AG10803 (cell line): ENCODE measurements at places on chromosomes 12 and 14.

GRCh38 chr14:65558363-65558762 is 145.8 kb downstream of the FUT8 start:
- no peak for DNase-seq

- DNase-seq: no peak
Observed at GRCh38 chr14:71289536-71289935, 382.3 kb downstream of the PCNX1 start.

- DNase-seq: no peak
Observed at GRCh38 chr12:117733549-117733805, 235.3 kb downstream of the KSR2 start.

DNA sequence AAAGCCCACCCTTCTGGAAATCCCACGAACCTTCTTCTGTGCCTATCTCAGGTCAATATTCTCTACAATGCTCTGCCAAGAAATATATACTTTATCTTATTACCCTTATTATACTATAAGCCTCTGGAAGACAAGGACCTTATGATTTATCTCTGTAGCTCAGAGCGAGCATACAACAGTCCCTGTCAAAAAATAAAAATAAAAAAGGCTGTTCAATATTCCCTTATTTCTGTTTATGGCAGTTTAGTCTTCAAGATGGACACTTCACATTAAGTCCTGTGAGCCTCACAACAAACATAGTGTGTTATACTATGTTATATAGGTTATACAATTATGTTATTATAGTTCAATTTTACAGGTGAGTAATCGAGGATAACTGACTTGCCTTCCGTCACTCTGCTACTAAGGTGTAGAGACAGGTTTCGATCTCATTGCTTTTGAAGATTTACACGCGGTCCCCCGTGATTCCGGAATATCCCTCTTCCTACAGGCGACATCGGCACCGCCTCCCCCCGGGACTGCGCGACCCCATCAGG is 562 bp downstream of the EAPP start:
- DNase-seq: no peak

DNA sequence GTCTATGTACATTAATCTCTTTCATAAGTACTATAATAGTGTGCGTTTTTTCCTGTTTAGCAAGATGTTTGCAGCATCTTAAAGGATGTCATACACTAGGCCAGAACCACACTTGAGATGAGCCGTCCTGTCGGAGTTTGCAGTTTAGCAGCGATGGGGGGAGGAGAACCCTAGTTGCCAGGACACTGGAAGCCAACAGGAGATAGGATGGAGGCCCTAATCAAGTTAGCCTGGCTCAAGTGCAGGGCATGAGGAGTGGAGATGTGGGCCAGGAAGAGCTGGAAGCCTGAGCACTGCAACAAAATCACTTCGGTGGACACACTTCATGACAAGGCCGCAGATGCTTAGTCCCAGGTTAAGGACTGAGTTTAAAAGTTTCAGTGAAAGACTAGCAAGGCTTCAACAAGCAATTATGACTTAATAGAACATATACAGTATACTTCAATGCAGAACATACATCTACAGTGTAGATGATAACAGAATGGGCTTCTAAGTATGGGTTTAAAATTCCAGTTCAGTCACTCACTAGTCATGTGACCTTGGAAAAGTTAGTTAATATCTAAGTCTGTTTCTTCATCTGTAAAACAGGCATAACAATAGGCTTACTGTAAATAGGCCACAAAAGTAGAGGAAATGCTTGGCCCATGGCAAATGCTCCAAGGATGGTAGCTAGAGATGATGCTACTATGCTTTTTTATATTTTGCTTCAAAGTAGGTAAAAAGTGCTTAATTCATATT is 77.1 kb downstream of the PTPN21 start:
- DNase-seq: peak; percentile 20

GRCh38 chr12:108193493-108193892 is 64.4 kb downstream of the WSCD2 start:
- DNase-seq: no peak

GRCh38 chr12:92859650-92860386 is 69.3 kb downstream of the EEA1 start:
- DNase-seq: no peak

DNA sequence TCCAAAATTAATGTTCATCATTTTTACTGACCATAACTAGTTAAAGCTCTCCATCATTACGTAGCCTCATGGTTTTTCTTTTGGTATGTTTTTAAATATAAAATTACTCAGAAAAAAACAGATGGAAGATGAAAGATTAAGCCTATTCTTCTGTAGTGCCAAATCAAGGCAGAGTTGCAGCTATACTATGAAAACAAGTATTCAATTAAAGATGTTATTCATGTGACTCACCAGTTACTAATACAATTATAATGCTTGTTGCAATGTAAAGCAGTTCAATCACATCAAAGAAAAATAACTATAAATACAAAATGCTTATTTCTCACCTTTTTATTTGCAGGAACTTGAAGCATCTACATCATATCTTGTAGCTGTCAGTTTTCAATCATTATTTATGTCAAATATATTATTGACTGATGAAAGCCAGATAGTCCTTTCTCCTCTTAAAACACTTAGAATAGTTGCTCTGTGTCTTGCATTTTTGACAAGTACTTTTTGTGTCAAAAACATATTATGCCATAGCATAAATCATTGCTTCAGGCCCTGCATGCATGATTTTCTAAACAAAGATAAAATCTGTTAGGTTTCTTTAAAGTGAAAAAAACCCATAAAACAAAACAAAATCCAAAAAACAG is 36.0 kb upstream of the TRHDE start:
- peak; percentile 18 for DNase-seq

DNA sequence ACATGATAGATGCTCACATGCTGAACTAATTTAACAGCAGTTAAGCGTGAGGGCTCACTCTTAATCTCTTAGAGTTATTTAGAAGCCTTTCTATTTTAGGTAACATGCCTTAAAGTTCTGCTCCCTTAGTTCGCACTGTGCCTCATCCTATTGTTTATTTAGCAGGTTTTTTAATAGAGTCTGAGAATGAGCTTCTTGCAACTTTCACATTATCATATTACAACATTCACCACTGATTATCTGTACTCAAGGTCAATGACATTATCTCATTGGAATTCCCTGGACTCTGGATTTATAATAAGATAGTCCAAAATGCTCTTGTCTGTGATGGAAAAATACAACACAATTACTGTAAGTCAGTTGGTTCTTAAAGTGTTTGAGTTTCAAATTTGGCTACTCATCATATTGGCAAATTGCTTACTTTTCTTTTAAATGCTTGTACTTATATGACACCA is 183.6 kb upstream of the SLC38A2 start:
- DNase-seq: peak; percentile 97

DNA sequence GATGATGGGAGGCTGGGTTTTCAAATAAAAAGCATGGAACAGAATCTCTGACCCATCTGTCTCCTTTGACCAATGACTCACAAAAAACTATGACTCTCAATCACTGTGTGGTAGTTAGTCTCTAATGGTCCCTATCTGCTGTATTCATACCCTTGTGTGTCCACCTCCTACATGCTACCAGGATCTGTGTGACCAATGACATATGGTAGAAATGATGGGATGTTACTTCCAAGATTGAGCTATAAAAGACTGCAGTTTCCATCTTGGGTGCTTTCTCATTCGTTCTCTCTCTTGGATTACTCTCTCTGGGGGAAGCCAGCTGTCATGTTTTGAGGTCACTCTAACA is 144.7 kb upstream of the BTG1 start:
- DNase-seq: no peak

DNA sequence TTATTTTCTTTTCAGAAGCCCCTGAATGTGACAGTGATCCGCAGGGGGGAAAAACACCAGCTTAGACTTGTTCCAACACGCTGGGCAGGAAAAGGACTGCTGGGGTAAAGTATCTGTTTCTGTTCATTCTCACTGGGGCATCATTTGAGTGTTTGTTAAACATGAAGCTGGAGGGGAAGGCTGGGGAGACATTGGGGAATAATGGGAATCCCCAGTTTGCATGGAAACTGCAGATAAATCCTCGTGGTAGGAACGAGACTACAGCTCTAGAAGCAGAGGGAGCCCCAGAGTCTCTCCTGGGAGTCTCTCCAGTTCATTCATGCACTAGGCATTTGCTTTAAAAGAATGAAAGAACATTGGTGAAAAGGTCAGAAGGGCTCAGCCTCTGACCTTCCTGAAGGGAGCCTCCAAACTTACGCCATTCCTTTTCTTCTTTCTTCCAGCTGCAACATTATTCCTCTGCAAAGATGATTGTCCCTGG is 2.5 kb upstream of the CFAP251 start:
- DNase-seq: no peak

- no peak for DNase-seq
Observed at GRCh38 chr12:27711317-27711682, 668 bp downstream of the MRPS35 start.

DNA sequence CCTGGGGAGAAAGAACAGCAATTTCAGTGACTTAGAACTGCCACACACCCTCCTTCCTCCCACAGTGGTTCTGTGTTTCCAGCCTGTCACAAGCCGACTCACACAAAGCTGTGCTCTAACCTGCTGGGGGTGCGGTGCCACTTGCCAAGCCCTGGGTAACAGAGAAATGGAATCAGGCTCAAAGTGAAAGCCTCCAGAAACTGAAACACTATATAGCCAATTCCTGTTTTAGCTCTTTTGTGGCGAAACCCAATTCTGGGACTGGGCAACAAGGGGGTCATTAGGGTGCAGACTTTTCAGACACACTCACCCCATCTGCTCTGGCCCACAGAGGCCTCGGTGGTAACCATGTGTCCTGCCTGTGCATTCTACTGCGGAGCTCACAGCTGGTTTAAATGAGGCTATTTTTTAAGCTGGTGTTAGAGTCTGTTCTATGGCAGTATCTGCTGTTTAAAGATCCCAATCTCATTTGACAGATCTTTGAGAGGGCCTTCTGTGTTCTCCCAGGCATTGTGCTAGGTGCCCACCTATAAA is 15.2 kb upstream of the ACTR6 start:
- DNase-seq: peak; percentile 34

DNA sequence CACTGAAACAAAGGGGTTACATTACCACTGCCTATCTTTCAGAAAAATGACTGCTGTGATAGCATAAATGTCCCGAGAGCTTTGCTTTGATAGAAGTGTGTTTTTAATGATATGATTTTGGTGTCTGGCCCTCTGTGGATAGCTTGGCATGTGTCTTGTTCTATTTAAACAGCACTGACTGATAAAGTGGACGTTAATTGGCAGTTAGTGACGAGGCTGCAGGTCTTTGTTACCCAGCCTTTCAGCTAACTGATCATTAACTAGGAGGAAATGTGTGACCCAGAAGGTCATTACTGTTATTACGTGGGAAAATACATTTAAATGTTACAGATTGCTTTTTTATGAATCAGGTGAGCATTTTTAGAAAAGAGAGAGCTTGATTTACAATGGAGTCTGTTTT is 428.3 kb downstream of the DIO2 start:
- DNase-seq: no peak

GRCh38 chr12:16369156-16369555 is 21.7 kb downstream of the MGST1 start:
- DNase-seq: no peak

DNA sequence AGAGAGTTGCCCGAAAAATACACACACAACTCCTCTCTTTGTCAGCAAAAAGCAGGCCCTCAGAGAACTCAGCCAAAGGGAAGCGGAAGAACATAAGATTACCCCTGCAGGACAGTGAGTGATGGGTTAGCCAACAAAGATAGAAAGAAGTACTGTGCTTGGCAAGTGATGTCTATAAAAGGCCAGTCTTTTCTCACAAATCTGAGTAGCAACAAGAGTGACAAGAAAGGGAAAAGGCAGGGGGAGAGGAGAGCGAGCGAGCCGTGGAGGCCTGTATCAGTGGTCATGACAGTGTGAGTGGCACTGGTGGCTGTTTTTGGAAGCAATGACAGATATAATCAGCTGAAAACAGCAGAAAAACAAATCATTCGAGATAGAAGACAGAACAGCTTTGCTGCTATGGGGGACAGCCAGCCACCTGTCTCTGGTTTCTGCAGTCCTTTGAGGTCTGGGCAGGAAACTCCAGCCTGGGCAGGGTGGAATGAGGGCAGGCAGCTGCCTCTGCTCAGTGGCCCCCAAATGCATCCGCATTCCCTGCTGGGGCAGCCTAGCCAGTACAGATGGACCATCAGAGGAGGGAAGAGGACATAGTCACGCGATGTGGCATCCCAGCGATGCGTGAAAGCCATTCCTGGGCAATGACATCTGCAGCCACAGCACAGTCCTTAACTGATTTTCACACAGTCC is 74.7 kb downstream of the TRIM9 start:
- peak; percentile 93 for DNase-seq

- no peak for DNase-seq
Observed at GRCh38 chr14:40413136-40413535, 980.9 kb upstream of the FBXO33 start.

GRCh38 chr12:132078190-132078589 is 65.9 kb downstream of the DDX51 start:
- peak; percentile 83 for DNase-seq

DNA sequence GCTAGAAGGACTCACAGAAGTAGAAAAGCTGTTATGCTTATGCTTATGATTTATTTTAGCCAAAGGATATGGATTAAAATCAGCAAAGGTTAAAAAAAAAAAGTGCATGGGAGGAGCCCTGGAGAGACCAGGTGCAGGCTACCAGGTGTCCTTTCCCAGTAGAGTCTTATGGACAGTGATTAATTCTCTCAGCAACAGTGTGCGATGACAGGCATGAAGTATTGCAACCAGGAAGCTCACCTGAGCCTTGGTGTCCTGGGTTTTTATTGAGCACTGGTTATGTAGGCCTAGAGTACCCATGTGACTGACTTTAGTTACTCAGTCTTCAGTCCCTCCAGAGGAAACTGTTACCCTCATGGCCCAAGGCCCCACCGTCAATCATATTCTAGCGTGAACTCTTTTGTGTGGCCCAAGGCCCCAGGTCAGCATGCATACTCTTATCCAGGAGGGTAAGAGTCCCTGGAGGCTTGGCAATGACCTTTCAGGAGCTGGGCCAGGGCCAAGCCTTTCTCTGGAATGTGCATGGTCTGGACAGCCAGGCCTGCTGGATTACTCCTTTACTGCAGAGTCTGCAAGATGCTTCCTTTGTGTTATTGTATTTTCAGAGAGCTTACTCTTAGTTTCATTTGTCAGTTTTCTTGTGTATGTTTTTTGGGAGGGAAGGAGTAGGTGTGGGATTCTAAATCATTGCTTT is 69.6 kb upstream of the RD3L start:
- DNase-seq: no peak

DNA sequence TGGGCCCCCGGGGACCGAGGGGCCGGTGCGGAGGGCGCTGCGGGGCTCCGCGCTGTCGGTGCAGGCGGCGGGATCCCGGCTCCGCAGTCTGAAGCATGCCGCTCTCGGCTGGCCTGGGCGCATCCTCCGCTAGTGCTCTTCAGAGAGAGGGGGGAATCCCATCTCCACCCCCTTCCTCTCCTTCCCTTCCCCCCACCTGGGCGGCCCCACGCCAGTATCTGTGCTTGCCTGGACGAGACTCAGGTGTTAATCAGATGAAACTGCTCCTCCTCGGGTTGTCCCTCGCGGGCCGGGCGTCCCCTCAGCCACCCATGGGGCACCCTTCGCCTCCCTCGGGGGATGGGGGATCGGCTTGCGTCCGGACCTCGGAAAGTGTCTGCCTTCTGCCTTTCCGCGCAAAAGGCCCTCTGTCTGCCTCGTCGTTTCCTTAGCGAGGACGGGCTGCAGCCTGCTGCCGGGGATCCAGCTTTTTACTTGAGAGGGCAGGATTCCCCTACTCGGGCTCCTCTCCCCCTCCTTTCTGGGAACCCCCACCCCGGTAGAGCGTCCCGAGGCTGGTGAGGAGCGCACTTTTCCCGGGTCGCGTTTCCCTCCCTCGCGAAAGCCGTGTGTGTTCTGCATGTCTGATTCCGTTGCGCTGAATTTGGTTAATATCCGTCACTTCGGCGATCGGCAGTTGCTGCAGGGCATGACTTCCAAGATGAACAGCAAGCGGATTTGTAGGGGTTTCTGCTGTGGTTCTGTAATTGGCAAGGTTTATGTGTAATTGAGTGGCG is 1.1 kb downstream of the GPHN start:
- peak; percentile 20 for DNase-seq
